Activated naive CD8-positive, alpha-beta T cell treated with anti-CD3 and anti-CD28 coated beads for 36 hours (primary cell): ENCODE measurements at places on chromosomes 12 and 14.

DNA sequence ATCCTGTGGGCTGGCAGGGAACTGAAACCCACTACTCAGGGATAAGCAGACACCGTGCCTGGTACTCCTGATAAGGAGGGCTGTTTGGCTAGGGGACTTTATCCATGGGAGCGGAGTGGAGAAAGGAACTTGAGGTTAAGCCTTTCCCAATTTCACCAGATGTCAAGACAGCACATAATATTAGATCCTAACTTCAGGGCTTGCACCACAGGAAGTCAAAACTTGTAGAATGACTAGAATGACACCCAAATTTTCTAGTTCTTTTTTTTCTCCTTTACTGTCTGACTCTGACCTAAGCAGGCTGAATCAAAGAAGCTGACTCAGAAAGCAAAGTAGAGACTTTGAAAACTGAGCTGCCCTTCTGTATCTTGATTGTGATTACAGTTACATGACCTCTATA, 7.1 kb upstream of the CGRRF1 start:
- DNase-seq, result no peak

DNA sequence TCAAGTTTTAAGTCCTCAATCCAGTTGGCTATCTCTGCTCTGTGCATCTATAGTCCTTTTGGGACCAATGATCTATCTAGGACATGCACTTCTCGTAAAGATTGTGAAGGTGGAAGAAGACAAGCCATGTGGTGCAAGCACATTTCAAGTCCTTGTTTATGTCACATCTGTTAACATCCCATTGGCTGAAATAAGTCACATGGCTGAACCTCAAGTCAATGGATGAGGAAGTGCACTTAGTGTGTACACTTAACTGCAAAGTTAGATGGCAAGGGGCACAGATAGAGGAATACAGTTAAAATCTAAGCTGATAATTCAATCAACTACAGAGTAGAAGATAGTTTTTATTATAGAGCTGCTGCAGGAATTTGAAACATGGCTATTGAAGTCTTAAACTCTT, 362.8 kb upstream of the TBX3 start:
- no peak for DNase-seq

DNA sequence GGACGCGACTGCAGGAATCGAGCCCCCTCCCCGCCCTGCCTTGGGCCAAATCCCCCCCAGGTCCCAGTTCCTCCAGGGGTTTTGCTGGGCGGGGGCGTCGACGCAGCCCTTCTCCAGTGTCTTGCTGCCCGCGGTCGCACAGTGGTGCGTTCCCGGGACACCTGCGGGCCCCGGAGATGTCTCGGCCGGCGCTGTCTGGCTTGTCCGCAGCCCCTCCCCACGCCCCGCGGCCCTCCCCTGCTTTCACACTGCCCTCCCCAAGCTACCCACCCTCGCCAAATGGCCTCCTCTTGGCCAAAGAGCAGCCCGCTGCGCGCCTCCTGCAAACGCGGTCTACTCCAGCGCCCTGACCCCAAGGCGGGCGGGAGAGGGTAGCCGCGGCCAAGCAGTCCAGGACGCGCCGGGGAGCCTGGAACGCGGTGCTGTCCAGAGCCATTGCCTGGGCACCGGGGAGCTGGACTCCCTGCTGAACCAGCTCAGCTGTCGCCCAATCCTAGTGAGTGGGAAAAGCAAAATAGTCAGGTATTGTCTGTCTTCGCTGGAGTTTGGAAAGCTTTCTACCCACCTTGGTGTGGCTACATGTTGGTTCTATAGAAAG, 122.0 kb downstream of the AACS start:
- no peak for DNase-seq

DNA sequence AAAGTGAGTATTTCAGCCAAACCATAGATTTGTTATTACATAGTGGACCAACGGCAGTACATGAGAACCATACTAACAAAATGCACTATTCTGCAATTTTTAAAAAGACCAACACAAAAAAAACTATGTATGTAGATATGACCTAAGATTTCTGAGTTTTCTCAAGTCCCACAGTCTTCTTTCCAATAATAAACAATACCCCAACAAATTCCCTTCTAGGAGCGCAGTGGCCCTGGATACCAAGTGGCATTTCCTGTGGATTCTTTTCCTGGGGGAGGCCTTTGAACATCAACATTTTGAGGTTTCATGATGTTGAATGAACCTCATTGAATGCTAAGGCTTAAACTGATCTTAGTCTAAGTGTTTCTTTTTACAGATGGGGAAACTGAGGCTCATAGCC, 210.5 kb downstream of the BCAT1 start:
- no peak for DNase-seq

- DNase-seq, result no peak
These were observed 39.4 kb upstream of the BEGAIN start for GRCh38 chr14:100626614-100627013.

GRCh38 chr12:48978741-48979601, 849 bp downstream of the WNT1 start:
- no peak for DNase-seq

DNA sequence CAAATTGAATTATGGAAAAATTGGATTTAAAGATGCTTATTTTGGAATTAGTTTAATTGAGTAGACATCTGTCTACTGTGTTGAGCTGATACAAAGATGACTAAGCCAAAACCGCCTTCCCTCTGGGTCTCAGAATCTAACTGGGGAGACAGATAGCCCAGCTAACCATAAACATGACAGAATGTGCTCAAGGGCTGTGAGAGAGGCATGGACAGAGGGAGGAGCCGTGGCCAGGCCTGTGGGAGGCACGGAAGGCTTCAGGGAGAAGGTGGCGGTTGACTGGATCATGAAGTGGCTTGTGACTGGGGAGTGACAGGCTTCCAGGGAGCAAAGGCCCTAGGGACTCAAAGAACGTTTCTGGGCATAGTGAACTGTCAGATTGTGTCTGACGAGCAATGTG, 74.6 kb downstream of the DACT1 start:
- DNase-seq, result no peak
